ENCODE measurements at places on chromosomes 11 and 22. TPM values are rescaled to one million over a fixed set of nuclear protein-coding genes. Genes with fewer than 3 reads are reported as not detected.

DNA sequence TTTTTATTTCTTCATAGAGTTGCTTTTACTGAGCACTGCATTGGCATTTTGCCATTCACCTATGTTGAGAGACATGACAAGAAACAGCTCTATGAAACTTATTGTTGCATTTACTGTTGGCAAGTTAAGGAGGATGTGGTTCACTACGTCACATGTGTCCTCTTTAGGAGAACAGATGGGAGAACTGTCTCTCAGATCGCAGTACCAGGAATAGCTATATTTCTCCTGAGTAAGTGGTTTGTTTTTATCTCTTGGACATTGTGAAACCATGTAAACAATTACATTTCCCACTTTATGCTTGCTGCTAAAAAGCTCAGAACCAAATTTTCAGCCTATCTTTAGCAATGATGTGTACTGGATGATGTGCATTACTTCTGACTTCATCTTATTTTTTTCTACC lies 34.8 kb upstream of the PSMA1 start:
- no peak for DNase-seq

GRCh38 chr11:119863851-119864601 lies 135.0 kb upstream of the NECTIN1 start:
- no peak for DNase-seq

GRCh38 chr11:8111636-8112035 lies 30.6 kb downstream of the TUB start:
- no peak for DNase-seq

DNA sequence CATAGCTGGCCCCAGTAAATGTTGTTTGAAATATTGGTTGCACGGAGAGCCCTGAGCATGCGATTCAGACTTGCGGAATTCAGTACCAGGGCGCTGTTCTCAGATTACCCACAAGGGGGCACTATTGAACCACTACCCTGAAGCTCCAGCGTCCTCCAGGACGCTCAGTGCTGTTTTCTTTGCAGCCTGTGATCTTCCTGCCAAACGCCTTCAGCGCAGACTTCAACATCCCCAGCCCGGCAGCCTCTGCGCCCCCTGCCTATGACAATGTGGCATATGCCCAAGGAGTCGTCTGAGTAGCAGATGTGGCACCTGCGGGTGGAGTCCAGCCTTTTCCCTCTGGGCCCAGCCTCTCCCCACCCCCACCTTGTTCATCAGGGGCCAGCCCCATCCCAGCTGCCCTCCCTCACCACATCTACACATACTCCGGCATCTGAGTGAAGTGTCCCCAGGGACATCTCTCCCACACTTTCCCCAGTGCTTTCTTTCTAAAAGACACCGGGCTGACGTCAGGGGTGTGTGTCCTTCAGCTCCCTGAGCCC lies 9.6 kb upstream of the MS4A10 start:
- DNase-seq = peak; percentile 94

DNA sequence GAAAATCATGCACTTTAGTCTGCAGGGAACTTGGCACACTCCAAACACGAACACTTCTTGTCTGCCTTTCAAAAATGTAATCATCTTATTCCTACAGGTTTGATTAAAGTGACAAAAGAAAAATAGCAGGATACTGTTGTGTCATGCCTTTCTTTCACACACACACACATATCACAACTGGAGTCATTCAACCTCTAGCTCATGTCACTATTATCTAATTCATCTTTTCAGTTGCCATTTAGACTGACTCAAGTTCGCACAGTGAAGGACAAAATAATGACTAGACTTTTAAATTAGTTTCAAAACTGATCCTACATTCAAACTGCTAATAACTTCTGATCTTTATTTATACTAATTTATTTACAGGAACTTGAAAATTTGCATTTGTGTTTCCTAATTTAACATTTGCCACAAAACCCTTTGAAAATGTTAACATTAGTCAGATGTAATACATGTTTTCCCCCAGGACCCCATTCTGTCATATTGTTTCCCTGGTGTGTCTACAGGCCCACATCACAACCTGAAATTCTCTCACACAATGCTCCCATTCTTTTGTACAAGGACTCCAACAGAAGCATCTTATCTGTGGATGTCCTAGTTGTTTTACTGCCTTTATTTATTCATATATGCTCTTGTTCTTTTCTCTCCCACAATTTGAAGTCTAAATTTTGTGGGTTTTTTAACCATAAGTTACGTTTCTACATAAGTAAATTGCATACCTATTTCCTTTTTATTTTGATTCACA lies 171.1 kb downstream of the GRIA4 start:
- DNase-seq = no peak

RASSF10 gene
- 0.60 TPM for total RNA-seq

CD248 gene
- total RNA-seq = under 0.01 TPM

PHLDA2 gene
- total RNA-seq = 1.7 TPM

PCSK7 gene
- total RNA-seq = 27.0 TPM

CBLIF gene
- not detected for total RNA-seq

Data from lung microvascular endothelial cell (primary cell).